D721Med (cell line): ENCODE measurements at places on chromosomes 2 and 18.

DNA sequence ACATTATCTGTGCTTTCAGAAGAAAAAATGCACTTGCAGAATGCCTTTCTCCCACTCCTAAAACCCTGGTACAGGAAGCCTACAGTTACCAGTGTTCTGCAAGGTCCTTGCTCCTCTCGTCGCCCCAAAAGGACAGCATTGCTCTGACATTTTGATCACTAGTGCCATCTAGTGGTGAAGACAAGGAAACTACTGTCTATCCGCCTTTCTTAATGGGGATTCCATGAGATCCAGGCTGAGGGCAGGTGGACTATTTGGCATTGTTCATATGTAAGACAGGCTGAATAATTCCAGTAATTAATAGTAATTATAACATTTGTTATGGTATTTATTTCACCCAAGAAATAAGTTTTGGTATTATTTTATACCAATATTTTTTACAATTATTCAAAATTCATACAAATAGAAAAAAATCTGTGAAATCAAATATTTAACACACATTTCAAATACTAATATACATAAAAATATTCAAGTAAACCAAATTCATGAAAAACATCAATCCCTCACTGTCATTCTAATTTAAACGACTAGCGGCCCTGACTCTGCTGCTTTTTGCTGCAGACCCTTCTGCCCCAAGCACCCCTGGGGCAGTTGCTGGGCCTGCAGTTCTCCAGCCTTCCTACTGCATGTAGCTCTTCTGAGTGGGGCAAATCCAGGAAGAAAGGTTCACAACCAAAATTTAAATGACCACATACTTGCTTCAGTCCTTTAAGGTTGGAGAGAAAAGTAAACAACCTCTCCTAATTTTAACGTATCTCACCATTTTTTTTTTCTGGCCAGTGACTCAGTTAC lies 19.0 kb downstream of the TPGS2 start:
- peak; percentile 64 for DNase-seq

- no peak for DNase-seq
Measured at GRCh38 chr18:11043694-11044093, 105.7 kb downstream of the PIEZO2 start.

DNA sequence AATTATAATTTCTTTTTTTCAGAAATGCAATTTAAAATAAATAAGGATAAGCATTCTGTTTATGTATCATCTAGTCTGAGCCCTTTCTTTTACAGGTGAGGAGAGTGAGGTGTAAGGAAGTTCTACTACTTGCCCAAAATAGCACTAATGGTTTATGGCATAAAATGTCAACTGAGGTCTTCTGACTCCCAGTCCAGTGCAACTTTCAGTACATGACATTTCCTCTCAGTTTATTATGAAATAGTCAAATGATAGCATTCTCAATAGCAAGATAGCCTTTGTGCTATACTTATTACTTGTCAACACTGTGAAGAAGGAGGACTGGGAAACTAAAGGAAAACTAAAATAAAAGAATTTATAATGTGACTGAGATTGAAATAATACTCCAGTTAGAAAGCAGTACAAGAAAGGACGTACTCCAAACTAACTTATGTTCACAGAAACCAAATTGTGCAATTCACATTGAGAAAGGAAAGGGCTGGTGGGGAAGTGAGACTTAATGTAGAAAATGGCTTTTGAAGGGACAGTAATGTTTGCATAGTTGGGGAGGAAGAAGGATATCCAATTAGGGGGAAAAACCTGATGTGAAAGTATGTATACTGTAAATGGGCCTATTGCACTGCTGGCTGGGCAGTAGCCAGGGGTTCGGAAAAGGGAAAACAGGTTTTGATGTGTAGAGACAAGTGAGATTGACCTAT lies 166.7 kb upstream of the ZEB2 start:
- DNase-seq = no peak

DNA sequence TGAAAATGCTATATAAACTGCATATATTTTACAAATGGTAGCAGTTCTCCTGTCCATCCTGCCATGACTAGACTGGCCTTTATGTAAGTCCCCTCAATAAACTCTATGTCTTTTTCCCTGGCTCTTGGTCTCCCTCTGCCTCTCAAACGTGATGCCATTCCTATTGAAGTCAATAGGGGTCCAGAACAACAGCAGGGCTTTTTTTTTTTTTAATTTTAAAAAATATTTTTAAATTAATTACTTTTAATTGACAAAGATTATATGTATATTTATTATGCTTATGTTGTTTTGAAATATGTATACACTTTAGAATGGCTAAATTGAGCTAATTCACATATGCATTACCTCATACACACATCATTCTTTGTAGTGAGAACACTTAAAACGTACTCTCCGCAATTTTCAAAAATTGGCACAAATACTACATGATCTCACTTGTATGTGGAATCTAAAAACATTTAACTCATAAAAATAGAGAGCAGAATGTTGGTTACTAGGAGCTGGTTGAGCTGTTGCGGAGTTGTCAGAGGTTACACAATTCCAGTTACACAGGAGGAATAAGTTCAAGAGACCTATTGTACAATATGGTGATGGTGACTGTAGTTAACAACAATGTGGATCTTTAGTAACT lies 123.1 kb downstream of the LRRTM4 start:
- DNase-seq = no peak

DNA sequence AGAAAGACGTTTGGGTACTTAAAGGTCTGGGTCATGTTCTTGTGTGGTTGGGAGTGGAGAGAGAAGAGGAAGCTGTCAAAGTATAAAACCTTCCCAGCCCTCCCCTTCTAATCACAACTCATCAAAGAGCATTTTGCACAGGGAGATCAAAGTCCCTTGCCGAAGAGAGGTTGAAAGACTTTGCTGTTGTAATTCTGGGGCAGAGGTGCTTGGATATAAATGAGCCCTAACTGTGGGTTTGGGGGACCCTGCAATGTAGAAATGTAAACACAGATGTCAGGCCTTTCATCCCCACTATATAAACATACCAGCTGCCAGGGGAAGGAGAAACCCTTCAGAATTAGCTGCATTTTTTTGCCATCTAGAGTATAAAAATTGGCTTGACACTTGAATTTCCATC lies 182.1 kb downstream of the ETAA1 start:
- no peak for DNase-seq

DNA sequence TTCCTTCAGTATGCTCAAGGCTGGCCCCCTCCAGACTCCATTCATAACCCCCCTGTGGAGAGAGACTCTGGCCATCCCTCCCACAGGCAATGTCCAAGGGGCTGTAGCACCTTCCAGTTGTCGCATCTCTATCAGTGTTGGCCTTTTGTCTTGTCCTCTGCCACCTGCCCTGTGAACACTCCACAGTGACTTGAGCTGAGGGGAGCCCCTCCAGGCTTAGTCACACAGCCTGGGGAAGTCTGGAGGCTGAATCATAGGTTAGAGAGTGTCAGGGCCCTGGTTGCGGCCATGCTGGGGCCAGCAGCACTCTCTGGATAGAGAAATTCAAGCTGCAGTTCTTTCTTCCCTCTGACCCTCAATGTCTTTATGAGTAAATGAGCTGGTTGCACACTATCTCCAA lies 64.7 kb downstream of the GYPC start:
- no peak for DNase-seq

DNA sequence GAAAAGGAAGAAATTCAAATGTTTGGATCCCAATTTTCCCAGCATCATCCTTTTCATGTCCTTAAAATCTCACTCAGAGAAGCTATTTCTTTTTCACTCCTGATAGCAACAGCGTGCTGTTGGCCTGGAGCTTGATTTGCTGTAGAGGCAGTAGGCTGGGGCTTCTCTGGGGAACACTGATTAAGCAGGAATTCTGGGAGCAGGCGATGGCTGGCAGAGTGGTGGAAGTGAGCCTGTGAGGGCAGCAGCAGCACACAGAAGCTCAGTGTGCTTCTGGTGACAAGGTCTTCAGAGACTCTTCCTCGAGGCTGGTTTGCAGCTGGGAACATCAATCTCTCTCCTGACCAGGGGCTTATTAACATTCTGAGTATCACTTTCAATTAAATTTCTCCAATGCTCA lies 284.6 kb downstream of the DPP10 start:
- no peak for DNase-seq
